Activated naive CD4-positive, alpha-beta T cell treated with anti-CD3 and anti-CD28 coated beads, Interleukin-2, amount 10 ng/mL, durations not matched to agents 7 days and 5 days (primary cell): ENCODE measurements at places on chromosomes 1 and 21.

DNA sequence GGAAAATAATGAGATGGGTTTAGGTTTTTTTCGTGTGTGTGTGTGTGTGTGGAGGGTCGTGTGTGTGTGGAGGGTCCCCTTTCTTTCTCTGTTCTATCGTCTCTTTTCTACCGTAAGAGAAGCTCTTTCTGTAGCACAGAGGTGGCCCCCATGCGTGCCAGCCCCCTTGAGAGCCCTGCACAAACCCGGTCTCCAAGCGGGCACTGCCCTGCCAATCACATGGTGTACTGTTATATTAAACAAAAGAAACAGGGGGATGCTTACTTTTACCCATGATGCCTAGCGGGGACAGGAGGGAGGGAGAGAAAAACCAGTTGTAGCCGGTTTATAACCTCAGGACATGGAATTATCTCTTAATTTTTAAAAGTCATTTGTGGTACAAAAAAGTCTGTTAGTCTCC lies 41.0 kb downstream of the GATAD2B start:
- no peak for DNase-seq

DNA sequence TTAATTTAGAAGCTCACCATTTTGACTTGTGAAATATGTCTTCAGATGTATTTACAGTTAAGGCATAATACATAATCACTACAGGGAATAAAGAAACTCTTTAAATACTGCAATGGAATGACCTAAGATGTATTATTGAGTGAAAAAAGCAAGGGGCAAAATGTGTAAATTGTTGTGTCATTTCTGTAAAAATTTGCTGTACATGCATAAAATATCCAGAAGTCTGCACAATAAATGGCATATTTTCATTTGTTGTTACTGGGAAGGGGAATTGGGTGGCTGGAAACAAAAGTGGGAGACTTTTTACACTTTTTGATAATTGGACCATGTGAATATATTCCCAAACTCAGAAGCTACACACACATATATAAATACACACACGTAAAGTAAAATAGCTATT lies 17.1 kb downstream of the LRIG2 start:
- no peak for DNase-seq

DNA sequence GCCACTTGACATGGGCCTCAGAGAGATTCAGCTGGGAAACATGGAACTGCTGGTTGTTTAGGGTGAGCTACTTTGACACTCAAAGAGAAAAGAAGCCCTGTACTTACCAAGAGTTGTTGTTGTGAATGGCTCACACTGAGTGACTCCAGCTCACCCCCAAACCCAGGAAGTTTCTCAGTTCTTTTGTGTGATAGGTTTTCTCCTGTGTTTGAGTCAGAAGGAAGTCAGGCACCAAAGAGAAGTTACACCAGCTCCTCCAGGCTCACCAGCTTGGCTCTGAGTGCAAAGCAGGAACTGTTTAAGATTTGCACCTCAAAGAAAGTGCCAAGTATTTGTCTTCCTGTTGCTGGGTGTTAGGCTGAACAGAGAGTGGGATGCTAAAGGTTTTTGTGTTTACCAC lies 111.2 kb upstream of the PROX1 start:
- no peak for DNase-seq

- DNase-seq: no peak
Measured at GRCh38 chr1:224201383-224201782, 18.3 kb downstream of the DEGS1 start.

DNA sequence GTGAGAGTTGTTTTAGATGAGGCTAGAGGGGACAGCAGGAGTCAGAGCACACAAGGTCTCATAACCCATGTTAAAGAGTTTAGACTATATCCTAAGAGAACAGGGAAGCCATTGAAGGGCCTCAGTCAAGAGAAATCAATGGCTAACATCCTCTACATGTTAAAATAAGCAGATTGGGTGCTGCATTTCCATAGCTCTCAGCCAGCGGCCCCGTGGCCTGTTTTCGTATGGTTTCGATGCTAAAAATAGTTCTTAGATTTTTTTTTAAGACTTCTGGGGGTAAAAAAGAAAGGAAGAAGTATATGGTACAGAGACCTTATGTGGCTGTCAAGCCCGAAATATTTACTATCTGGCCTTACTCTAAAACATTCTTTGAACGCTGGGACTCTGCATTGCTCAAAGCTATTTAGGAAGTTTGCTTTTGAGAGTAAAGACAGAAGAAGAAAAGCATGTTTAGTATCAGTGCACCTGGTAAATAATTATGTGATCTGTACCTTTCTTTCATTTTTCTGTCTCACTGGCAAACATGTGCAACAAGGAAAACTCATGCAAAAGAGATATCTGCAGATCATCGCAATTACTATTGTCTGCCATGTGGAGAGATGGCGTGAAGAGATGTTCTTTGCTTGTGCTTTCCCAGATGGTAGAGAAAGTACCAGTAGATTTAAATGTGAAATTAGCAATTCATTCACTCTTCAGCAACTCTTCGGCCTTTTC lies 8.4 kb downstream of the PDIK1L start:
- no peak for DNase-seq
